ENCODE measurements at places on chromosomes 3 and 15.

- peak; percentile 1 for DNase-seq
Measured at GRCh38 chr3:48222616-48223513, at the start of gene CAMP. Gene CAMP (plus strand): TSS chr3:48223495. CDS start chr3:48223512, 17 bp downstream.

GRCh38 chr3:87674397-87675161 lies 384.2 kb downstream of the CGGBP1 start:
- DNase-seq: no peak

DNA sequence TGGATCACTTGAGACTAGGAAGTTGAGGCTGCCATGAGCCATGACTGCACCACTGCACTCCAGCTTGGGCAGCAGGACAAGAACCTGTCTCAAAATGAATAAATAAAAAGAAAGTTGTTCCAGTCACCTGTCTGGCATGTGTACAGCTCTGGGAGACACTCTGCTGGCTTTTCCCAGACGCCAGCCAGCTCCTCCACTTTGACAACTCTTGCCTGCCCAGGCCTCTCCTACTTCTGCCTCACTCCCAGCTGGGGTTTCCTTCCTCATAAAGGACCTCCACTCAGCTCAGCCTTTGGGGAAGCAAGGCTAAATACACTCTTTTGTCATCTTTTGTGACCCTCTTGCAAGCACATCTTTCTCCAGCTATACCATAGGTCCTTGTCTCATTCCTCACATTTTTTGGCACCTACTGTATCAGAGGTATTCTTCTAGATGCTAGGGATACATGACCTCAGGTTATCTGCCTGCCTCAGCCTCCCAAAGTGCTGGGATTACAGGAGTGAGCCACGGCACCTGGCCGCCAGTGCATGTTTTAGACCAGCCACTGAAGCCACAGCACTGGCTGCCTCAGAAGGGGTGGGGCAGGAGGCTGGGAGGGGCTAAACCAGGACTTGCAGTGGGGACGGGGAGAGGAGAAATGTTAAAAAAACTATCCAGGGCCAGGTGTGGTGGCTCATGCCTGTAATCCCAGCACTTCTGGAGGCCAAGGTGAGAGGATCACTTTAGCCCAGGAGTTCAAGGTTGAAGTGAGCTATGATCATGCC lies 10.0 kb upstream of the ELP6 start:
- peak; percentile 32 for DNase-seq

DNA sequence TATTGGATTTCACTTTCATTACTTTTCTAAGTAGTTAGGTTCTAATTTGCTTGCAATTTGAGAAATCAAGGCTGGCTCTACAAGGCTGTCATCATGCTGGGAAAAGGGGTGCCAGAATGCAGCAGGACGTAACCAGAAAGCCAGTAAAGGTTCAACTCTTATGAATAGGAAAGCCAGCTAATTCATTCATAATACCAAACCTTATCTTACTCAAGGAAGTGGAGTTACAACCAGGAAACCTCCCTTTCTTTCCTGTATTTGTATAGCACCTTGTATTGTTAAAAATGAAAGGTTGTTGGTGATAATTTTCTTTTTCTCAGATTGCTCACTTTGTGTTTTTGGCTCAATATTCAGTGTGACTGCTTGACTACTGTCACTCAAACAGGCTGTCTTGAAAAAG lies 109.4 kb downstream of the FILIP1L start:
- no peak for DNase-seq

- DNase-seq: no peak
Measured at GRCh38 chr3:148631124-148631903, 66.4 kb upstream of the AGTR1 start.

DNA sequence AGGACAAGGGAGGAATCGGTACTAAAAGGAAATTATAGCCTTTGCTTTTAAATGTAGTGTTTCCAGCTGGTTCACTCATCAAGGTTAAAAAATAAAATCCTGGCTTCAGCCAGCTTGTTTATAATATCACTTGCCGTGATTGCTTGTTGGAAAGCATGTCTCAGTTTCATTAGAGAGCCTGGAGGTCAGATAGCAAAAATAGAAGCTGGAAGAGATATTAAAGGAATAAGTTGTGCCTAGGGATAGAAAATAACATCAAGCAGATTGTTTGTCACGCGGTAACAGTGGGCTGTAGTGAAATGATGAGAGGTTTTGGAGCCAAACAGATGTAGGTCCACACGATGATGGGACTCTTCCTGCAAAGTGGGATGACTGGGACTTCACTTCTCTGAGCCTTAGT lies 17.7 kb upstream of the SLMAP start:
- no peak for DNase-seq

DNA sequence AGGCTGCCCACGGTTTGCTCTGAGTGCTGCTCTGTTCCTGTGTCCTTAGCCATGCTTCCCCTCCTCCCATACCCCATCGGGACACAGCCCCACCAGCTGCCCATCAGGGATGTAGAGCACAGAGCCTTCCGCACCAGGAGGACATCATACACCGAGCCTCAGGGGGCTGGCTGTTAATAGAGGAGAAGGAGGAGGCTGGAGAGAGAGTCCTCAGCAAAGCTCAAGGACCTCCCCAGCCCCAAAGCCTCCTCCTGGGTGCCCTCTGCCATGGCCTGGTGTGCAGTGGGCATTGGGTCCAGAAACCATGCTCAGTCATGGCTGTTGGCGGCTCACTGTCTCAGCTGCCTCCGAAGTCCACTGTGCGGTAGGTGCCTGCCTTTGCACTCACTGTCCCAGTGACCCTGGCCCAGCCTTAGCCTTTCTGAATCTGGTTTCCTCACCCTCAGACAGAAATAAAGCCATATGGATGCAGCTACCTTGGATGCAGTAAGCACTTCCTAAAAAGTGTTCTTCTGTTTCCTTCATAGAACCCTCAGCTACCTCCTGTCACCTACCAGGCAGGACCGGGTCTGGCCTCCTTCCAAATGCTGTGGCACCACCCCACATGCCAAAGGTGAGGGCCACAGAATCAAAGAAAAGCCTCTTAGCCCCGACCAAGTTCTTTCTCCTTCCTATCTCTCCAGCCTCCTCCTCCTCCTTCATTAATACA lies 53.9 kb downstream of the ACAD9 start:
- peak; percentile 47 for DNase-seq

- DNase-seq: no peak
Measured at GRCh38 chr3:151443583-151443982, 17.3 kb downstream of the IGSF10 start.

DNA sequence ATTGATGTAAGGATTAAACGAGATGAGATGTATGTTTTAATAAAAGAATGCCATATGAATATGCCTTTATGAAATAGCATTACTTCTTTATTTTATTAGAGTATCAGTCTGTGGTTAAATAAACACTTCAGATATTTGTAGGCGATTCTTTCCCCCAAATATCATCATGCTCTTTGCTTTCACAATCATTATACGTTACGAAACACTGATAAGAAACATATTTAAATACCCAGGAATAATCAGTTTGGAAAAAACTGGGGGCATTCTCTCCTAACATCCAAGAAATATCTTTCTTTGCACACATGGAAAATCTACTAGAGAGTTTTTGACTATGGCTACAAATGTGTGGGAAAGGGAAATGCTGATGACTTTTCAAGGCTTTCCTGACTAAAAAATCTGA lies 4.4 kb upstream of the PLAAT1 start:
- DNase-seq: no peak

DNA sequence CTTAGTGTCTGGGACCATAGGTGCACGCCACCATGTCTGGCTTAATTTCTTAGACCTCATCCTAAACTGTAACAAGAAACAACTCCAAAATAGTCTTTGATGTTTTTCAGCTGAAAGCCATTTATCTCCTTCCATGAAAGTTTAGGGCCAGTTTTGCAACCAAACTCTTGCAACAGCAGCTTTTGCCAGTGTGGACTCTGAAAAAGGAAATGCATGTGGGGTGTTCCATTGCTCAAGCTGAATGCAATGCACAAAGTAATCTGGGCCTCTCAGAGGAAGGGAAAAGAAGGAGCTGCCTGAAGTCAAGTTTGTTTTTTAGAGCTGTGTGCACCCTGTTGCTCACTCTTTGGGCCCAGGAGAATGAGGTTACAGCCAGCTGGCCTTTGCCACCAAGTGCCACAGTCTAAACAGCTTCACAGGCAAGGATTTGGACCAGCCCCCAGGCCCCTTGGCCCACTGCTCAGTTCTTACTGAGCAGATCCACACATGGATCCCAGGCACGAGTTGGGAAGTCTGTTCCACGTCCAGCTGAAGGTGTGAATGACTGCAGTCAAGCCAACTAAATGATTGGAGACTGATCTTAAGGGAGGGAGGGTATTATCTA lies 212.3 kb upstream of the LRRFIP2 start:
- DNase-seq: no peak

- peak; percentile 52 for DNase-seq
Measured at GRCh38 chr3:178084938-178085816, 451.1 kb upstream of the KCNMB2 start.

- DNase-seq: peak; percentile 37
Measured at GRCh38 chr15:66212563-66212921, 41.0 kb downstream of the MEGF11 start.

- DNase-seq: peak; percentile 69
Measured at GRCh38 chr15:43253431-43254403, 13.0 kb downstream of the TGM5 start.

GRCh38 chr3:170162630-170163029 lies 18.9 kb downstream of the PHC3 start:
- no peak for DNase-seq

- DNase-seq: no peak
Measured at GRCh38 chr3:42210726-42211125, 55.3 kb downstream of the CCK start.

DNA sequence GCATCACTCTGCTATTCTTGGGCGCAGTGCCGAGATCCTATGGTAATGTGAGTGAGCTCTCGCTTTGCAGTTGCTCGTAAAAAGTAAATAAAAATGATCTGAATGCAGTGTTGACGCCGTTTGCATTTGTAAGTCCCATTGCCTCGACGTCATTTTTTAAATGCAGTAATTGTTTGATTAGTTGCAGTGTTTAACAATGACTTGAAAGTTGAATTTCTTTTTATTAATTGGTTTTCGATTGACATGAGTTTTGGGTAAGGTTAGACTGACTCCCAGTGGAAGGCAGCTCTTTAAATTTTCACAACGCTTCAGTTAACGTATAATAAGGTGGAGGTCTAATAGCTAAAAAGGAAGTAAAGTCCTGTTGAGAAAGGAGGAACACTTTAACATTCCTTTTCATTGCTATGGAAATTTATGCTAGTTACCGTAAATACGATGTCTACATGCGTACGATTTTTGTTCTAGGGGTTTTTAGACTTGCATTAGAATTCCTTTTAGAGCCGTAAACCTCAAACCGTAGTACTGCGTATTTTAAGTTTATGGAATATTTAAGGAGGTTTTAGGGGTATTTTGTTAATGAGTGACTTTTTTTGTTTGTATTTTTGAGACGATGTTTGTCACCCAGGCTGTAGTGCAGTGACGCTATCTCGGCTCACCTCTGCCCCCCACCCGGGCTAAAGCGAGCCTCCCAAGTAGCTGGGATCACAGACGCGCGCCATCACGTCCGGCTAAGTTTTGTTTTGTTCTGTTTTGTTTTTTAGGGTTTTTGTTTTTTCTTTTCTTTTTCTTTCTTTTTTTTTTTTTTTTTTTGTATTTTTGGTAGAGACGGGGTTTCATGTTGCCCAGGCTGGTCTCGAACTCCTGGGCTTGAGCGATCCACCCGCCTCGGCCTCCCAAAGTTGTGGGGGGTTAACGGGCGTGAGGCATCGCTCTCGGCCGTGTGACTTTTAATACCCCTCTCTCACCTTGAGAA lies 1.4 kb downstream of the MORF4L1 start:
- no peak for DNase-seq

DNA sequence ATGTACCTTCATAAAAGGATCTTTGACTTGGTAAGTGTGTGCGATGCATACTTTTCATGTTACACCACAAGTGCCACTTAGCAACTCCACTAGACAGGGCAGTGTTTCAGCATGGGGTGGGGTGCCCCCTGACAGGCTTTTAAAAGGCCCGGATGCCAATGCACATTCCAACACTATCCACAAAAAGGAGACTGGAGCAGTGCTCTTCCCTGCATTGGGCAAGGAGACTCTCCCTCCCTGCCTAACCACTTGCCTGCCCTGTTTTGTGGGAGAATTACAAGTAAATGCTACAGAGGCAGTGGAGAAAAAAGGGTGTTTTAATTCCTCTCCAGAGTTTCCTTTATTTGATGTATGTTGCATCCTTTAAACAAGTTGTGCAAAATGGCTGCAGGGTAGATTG lies 1.7 kb upstream of the RARB start:
- no peak for DNase-seq

DNA sequence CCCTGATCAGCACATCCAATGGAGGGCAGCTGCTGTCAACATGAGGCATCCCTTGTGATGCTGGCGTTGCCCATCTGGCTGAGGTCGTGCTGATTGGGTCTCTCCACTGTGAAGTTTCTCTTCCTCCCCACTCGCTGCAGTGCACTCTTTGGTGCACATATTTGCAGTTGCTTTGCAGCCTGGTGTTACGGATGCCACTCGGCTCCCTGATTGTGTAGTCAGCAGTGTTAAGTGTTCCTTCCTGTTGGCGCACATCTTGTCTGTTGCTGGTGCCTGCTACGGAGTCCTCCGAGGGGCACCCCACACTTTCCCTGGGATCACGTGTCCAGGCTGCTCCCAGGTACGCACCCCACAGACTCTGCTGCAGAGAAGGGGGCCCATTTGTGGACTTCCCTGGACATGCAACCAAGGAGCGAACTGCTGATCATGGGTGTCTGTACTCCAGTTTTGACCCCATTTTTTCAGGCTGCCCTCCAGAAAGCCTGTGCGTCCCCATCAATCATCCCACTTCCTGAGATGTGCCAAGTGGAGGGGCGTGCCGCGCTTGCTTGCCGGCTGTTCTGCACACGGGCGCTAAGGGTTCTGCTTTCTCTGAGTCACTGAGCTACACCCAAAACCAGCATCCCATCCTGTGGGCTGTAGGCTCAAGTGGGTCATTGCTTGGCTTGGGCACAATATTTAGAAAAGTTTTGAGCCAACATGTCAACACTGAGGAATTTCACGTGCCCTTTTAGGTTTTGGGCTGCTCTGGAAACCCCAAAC lies 98.6 kb downstream of the FBLN2 start:
- DNase-seq: peak; percentile 96

DNA sequence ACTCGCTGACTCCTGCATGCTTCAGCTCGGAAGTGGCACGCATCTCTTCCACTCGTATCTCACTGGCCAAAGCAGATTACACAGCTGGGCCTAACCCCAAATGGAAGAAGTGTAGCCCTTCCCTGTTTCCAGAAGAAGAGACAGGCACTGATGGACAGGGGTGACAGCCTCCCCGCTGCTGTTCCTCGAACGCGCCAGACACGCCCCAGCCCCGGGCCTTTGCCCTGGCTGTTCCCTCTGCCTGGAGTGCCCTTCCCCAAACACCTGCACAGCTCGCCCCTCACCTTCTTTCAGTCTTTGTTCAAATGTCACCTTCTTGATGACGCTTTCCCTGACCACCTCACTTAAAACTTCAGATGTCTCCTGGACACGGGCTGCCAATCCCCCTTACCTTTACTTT lies 26.0 kb upstream of the CYP11A1 start:
- peak; percentile 63 for DNase-seq

All from osteoblast (primary cell).